Calu3 (cell line): ENCODE measurements at places on chromosomes 2 and 18.

DNA sequence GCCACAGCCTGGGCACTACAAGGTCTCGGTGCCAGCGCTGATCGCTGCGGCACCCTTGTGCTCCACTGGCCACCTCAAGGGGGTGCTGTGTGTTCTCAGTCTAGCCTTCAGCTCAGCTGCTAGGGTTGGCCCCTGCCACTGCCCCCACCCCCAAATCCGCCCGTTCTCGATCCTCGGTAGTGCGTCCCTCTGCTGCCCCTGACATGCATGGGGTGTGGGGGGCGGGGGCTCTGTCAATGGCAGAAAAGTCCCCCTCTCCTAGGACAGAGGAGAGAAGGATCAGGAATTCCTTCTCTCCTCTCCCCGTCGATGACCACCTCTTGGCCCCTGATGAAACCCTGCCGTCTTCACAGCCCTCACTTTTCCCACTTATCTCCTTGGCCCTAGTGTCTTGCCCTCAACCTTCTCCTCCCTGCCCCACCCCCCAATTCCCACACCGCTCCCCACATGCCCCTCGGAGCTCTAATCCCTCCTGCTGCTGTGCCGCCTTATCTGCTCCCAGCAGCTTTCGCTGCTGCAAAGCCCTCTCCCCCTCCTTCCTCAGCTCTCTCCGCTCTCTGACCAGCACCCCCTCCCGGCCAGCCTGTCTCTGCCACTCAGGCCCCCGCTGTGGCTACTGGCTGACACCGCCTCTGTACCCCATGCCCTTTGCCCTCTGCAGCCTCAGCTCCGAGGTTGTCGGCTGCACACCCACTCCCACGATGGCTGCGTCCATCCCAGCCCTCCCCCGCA, 4.3 kb upstream of the ASIC4 start:
- peak; percentile 79 for DNase-seq

DNA sequence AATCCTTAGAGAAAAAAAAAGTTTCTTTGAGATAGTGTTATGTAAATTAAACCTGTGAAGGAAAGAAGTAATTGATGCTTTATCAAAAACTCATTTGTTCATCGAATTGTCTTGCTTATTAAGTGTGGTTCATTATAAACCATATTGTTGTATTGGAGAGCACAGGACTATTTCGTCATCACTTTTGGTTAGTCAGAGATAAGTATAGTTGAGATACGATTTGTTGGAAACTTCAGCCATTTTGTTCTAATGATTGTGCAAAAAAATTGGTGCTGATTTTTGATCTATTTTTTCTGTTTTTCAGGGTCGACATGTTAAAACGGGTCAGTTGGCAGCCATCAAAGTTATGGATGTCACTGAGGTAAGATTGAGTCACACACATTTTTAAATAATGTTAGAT, 92.9 kb downstream of the MAP4K4 start:
- DNase-seq = no peak

GRCh38 chr2:231932985-231933915, 7.1 kb upstream of the NPPC start:
- no peak for DNase-seq

- peak; percentile 54 for DNase-seq
Measured at GRCh38 chr2:25309402-25309801, 32.3 kb downstream of the DNMT3A start.

DNA sequence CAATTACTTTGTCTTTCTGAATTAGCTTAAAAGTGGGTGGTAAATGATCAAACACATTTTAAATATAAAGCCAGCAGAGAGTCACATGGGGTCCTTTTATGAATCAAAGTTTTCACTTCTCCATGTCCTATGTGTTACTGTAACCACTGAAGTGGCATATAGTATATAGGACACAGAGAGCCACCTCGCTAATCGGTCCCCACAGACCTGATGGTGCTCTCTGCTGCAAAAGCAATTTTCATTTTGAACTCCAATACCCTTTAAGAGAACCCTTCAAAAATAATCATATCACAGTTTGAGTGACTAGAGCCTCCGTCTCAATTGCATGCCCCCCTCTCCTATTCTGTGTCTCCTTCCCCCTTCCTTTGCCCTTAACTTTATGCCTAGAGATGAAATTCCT, 272.8 kb downstream of the ERBB4 start:
- DNase-seq = no peak

DNA sequence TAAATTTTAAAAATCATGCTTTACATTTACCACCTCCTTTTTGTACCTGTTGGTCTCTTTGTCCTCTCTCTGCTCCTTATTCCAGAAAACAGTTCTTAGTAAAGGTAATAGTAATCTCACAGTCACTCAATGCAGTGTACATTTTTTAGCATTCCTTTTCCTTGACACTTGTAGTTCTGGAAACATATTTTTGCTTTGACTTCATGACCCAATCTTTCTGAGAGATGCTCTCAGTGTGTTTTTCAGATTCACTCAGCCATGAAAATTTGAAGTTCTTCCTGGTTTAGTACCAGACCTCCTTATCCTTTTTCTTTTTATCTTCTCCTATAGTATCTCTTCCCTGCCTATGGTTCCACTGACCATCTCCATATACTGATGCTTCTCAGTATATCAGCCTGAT, 747.5 kb upstream of the ZEB2 start:
- no peak for DNase-seq

DNA sequence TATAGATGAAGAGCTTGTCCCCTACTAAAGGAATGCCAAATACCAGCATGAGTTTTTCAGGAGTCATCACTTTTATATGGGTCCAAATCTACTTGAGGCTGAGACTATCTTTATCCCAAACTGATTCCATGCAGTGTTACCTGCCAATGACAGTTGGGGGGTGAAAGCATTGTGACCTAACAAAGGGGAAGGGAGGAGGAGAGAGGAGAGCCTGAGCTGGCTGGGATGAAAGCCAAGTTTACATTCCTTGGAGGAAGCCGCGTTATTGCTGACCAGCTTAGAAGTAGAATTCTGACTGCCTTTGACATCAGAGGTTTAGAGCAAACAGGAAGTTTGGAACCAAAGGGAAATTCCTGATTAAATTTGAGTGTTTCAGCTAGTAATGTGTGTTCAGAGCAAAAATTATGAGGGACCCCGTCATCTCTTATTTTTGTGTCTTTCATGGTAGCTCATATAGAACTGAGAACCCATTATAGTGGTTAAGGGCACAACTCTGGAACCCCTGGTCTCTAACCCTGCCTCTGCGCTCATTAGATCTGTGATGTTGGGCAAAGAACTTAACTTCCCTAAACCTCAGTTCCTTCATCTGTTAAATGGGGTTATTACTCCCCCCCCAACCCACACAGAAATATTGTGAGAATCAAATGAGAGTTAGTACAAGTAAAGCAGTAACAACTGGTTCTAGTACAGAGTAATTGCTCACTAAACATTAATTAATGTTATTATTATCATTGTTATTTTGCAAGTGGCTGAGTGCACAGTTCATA, 199.3 kb upstream of the EPAS1 start:
- DNase-seq = peak; percentile 63

DNA sequence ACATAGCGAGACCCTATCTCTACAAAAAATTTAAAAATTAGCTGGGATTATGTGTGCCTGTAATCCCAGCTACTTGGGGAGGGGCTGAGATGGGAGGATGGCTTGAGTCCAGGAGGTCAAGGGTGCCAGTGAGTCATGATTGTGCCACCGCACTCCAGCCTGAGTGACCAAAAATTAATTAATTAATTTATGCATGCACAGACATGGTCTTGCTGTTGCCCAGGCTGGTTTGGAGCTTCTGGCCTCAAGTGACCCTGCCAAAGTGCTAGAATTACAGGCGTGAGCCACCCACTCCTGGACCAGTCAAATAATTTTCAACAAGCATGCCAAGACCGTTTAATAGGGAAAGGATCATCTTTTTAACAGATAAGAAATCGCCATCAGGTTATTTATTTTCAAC, 57.7 kb upstream of the TFCP2L1 start:
- DNase-seq = no peak

GRCh38 chr2:236607471-236608187, 38.0 kb downstream of the ACKR3 start:
- DNase-seq = no peak

GRCh38 chr2:146323564-146323963, 1521.3 kb upstream of the ACVR2A start:
- no peak for DNase-seq
